Aortic smooth muscle cell (primary cell): ENCODE measurements at places on chromosomes 2 and 18. TPM values are rescaled to one million over a fixed set of nuclear protein-coding genes. Genes with fewer than 3 reads are reported as not detected.

SPDYA gene
- total RNA-seq, result 0.79 and 1.6 TPM in 2 replicates

ZNF2 gene
- total RNA-seq, result 5.8 and 7.5 TPM in 2 replicates

IL36G gene
- not detected in 2 replicates for total RNA-seq

COL4A4 gene
- 22.1 and 33.4 TPM in 2 replicates for total RNA-seq

PLEKHB2 gene
- total RNA-seq, result 117 and 170 TPM in 2 replicates

SH3RF3 gene
- 4.9 and 6.3 TPM in 2 replicates for total RNA-seq

MAP2 gene
- total RNA-seq, result 7.1 and 23.7 TPM in 2 replicates

CEP192 gene
- total RNA-seq, result 28.5 and 31.0 TPM in 2 replicates

UCN gene
- 0.40 and 0.50 TPM in 2 replicates for total RNA-seq

L3MBTL4 gene
- total RNA-seq, result under 0.01 TPM in 1 of 2 replicates, not detected in the other

TAF1B gene
- total RNA-seq, result 23.5 and 24.7 TPM in 2 replicates

RTP5 gene
- total RNA-seq, result not detected in 2 replicates

IL1R1 gene
- total RNA-seq, result 49.0 and 63.5 TPM in 2 replicates

CENPA gene
- 4.2 and 9.0 TPM in 2 replicates for total RNA-seq

OTOS gene
- total RNA-seq, result not detected in 2 replicates

ROCK2 gene
- 50.3 and 63.7 TPM in 2 replicates for total RNA-seq

LCT gene
- total RNA-seq, result not detected in 2 replicates

HOXD13 gene
- not detected in 2 replicates for total RNA-seq

FZD7 gene
- total RNA-seq, result 3.3 and 7.4 TPM in 2 replicates

ANKRD23 gene
- total RNA-seq, result 1.1 and 1.9 TPM in 2 replicates

ACADL gene
- 0.26 and 0.44 TPM in 2 replicates for total RNA-seq

TSPYL6 gene
- not detected in 2 replicates for total RNA-seq

PDCD1 gene
- not detected in 2 replicates for total RNA-seq

GREB1 gene
- total RNA-seq, result 0.12 and 0.40 TPM in 2 replicates

ASTL gene
- not detected in 2 replicates for total RNA-seq

CHMP1B gene
- 57.0 and 75.2 TPM in 2 replicates for total RNA-seq
